ENCODE measurements at places on chromosomes 5 and 9.

DNA sequence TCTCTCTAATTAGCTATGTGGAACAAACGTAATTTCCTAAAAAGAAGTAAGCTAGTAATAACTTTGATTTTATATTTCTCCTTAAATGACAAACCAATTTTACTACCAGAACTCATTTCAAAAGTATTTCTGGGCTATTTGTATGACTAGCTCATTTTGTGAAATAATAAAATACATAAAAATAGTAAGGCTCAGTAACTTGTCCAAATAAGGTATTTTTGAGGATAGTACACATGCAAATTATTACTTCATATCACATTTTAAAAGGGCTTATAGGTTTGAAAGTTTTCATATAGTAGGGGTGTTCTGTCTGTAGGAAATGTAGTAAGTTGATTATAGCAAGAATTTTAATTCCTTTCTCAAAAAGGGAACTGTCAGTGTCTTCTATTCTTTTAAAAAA, 26.5 kb downstream of the C9orf85 start:
- no peak for DNase-seq

DNA sequence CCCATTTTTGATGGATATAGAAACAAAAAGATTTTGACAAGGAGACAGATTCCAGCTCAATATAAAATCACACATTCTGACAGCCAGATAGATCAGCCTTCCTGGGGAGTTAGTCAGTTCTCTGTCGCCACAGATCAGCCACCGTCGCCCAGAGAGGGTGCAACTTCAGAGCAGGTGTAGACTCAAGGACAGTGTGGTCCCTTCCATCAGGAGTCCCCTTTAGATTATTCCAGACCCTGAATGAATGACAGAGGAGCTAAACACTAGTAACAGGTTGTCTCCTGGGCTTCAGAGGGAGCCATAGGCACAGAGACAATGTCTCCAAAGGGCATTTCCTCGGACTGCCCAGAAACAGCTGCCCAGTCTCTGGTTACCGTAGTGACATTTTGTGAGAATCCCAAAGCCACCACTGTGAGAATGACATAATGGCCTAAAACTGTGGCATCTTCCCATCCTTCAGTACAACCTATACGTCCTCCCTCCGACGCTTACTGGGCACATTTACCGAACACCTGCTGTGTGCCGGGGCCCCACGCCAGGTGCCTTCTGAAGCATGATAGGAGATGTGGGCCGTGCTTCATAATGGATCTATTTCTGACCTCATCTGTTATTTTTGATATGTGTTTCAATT, 47.4 kb upstream of the SLC2A8 start:
- DNase-seq = no peak

DNA sequence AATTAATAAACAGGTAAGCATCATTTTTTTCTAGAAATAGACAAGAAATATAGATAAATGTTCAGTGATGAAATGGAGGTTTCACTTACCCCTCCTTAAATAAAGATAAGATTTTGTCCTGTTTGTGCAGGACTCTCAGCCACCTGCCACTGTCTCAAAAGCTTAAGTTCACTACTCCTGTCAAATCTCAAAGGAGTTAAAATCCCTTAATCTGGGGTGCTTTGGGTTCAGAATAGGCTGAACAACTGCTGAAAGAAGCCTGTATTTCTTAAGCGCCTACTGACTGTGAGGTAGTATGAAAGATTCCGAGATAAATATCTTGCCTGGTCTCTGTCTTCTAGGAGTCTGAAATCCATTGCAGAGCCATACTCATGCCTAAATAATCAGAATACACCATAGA, 3.7 kb upstream of the BRINP1 start:
- DNase-seq = no peak

GRCh38 chr5:16803831-16804230, 132.3 kb downstream of the MYO10 start:
- no peak for DNase-seq

DNA sequence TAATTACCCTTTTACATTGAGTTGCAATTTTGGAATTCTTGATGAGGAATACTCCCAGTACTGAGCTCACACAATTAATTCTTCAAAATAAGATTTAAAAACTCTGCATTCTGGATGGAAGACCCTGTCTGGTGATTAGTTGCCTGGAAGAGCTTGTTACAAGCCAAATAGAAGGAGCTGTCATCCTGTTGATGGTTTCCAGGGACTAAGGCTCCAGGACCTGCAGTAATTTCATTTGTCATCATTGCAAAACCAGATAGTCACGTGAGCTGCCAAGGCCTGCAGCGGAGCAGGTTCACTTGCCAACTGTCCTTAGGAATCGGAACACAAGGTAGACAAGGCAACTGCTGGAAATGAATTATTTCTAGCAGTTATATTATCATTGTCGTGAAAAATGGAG, 597.7 kb downstream of the CCDC171 start:
- no peak for DNase-seq

GRCh38 chr5:154260224-154260927, 69.8 kb downstream of the GALNT10 start:
- no peak for DNase-seq

DNA sequence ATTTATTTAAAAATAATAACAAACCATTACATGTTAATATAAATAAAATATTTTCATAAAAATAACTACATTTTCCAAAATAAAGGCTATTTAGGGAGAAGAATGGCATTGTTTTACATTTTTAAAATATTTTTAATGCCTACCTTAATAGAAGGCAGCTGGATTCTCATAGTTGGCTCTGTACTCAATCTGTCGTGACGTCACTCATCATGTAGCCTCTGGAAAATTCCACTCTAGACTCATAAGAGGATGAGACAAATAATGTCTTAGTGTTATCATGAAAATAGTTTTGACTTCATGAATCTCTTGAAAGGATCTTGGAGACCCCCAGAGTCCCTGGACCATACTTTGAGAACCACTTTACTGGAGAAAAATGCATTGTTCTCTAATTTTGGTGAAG, 93.1 kb downstream of the NXNL2 start:
- no peak for DNase-seq

GRCh38 chr9:33468215-33468730, 5.5 kb downstream of the NOL6 start:
- DNase-seq = no peak

GRCh38 chr5:135477613-135478066, 25.5 kb upstream of the TIFAB start:
- no peak for DNase-seq

- DNase-seq = no peak
Observed at GRCh38 chr5:116848954-116849581, 274.4 kb upstream of the SEMA6A start.

DNA sequence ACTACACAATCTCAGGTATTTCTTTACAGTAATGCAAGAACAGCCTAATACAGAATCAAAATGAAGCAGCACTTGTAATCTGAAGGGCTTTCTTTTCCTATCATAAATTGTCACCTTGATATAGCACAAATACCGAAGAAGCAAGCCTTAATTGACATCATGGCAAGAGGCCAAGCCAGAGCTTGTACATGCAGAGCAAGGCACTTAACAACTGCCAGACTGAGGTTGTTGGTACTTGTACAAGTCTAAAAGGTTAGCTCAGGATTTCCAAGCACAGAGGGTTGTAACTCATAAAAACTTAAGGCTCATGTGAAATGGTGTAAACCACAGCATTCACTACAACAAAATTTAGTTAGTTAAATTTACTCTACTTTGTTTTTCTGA, 158.8 kb upstream of the SPEF2 start:
- no peak for DNase-seq

DNA sequence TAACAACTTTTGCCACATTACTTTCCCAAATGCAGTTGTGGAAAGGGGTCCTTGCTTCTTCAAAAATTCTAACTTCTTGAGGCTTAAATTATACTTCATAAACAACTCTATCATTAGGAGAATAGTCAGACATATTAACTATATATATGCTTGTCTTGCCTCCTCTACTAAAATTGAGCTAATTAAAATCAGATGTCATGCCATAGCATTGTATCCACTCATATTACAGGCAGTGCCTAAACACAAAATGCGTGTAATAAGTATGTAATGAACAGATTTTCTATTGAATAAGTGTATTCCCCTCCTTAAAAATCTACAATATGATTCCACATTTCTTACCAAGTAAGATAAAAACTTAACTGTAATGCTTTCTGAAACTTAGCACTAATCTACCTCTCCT, 204.5 kb downstream of the PLK2 start:
- no peak for DNase-seq

DNA sequence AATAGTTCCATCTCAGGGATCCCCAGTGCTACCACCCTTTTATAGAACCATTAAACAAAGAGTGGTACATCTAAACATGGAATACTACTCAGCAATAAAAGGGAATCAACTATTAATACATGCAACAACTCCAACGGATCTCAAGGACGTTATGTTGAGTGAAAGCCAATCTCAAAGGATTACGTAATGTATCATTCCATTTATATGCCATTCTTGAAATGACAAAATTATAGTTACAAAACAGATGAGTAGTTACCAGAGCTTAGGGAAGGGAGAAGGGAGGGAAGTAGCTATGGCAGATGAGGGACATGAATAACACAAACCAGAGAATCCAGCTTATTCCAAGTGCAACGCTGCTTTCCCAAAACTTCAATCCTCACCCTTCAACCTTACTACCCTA, 69.5 kb downstream of the ACTL7B start:
- no peak for DNase-seq

GRCh38 chr9:88378317-88378716, 9.9 kb upstream of the SPIN1 start:
- DNase-seq = no peak

GRCh38 chr9:94866770-94867169, 140.3 kb downstream of the AOPEP start:
- no peak for DNase-seq

DNA sequence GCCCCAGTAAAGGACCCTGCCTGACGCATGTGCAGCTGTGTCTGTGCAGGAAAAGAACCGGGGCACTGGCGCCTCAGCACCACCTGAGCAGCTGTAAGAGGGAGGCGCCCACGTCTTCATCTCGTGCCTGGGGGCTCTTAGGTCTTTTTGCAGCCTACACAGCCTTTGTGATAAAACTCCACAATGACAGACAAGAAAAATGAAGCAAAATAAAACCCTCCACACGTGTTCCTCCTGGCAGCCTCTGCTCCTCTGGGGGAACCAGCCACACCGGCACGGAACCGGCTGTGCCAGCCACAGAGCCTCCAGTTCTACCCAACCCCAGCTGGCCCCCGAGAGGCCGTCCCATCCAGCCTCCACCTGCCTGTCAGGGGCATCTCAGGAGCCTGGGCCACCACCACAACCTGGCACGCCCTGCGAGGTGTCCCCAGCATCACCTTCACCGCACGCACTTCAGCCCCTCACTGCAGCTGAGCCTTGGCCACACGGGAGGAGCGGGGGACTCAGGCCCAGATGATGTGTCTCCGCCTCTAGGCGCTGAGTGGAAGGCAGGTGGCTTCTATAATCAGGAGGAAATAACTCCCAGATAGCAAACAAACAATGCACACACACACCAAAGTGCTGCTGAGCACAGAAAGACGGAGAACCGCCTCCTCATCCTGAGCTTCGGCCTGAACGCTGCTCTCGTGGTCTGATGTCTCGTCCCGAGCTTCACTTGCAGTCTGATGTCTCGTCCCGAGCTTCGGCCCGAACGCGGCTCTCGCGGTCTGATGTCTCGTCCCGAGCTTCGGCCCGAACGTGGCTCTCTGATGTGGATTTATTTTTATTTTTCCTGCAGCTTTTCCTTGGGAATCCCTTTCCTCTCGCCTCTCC, 28.6 kb upstream of the NSMF start:
- peak; percentile 5 for DNase-seq

- no peak for DNase-seq
Observed at GRCh38 chr5:74334762-74335384, 305.7 kb downstream of the ENC1 start.

DNA sequence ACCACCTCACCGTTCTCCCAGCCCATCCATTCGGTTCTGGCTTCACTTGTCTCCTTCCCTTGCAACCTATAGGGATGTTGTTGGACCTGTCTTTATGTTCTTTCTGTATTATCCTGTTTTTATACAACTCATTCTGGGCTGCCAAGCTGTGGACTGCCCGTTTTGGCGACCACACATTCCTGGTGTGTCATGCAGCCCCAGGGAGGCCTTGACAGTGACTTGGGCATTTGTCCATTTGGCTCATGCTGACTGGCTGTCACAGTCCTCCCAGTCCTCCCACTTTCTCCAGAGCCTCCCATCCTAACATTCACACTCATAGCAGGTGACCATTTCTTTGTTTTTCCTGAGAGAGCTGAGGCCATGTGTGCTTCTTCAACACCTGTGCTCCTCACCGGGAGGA, 136.4 kb downstream of the SLF1 start:
- DNase-seq = no peak

DNA sequence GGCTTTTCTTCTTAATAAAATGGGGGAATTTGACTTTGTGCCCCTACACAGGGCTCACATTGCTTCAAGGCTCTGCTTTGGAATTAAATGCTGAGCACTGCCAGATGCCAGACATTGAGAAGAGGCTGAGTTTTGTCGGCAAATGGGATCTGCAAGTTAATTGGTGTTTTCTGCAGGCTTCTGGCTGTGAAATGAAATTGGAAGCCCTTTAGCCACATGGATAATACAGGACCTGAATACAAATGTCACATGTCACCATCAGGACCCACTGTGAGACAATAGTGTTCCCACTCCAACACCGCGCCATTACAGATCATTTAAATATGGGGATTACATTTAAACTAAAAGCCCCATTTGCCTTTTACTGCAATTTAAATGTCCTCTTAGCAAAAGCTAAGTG, 164.4 kb downstream of the ZSWIM6 start:
- no peak for DNase-seq

All from fibroblast of lung (primary cell).